ENCODE measurements at places on chromosomes 13 and 19. TPM values are rescaled to one million over a fixed set of nuclear protein-coding genes. Genes with fewer than 3 reads are reported as not detected.

- no peak for DNase-seq
These were observed 13.5 kb upstream of the TLE5 start for GRCh38 chr19:3075605-3076431.

DNA sequence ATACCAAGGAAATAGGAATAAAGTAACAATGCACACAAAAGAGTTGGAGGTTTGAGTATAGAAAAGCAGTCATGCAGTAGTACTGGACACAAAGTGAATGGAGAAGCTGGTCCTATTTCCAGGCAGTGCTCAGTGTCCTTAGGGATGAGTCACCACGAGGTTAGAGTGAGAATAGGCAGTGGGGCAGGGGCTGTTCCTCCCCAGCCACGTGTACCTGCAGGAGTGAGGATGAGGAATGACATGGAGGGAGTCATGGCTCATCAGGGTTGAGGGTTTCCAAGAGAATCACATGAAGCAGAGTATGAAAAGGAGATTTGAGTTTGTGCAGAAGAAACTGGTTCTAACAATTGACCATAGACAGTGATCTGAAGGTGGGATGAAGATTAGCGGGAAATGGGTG lies 74.8 kb upstream of the ZNF835 start:
- no peak for DNase-seq

DNA sequence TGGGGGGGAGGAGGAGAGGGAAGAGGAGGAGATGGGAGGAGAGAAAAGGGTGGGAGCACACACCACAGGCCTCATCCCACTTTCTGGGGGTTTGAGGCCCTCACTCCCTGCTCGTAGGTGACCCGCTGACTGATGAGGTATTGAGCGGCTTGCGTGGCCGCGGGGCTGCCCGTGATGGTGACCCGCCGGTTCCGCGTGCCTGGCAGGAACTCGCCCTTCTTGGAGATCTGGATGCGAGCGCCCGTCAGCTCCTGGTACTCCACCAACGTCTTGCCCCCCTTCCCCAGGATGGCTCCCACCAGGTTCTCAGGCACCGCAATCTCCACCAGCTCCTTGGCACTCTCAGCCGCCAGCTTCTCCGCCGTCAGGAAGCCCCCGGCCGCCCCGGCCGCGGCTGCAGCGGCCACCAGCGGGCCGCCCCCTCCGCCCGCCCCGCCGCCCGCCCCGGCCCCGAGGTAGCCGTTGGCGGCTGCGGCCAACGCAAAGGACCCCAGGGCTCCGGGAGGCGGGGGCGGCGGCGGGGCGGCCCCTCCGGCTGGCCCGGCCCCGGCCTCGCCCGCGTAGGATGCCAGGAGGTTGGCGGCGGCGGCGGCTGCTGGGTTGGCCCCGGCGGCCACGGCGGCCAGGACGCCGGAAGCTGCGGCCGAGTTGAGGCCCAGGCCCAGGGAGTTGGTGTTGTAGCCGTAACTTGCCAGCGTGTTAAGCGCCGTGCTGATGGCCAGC lies 25.4 kb upstream of the NANOS2 start:
- DNase-seq: peak; percentile 80

DNA sequence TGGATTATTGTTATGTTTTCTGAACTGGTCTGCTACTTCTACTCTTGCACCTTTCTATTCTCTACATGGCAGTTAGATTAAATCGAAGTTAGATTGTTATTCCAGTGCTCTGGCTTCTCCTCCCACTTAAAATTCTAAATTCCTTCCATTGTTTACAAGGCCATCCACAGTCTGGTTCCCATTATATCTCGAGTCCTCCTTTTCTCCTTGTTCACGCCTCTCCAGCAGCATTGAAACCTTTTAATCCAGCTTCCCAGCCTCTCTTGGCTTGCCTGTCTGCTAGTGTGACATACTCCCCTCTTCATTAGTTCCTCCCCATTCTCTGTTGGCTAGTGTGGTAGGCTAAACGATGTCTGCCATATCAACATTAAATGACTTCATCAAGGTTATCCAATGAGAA lies 54.5 kb downstream of the DNAJC15 start:
- no peak for DNase-seq

DNA sequence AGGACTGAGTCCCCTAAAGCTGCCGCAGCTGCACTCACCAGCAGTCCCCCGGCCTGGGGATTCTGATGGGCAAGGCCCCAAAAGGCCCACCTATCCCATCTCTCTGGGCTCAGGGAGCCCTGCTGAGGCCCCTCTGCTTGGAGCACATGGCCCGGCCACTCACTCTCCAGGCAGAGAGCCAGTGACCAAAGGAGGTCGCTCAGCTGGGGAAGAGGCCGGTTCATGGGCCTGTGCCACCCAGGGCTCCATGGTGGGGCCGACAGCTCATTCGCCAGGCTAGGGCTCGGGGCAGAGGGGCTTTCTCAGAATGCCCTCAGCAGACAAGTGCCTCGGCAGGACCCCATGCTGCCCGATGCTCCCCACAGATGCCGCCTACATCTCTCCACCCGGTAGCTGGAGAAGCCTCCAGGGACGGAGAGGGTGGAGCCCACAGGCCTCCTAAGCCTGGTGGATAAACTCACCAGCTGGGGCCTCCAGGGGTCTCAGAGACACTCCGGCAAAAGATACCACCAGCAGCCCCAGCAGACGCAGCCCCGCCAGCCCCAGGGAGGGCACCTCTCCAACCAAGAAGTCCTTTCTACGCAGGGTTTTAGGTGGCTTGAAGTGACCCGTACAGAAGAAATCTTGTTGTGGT lies 54.4 kb downstream of the MLLT1 start:
- peak; percentile 76 for DNase-seq

- no peak for DNase-seq
These were observed 6.5 kb downstream of the ZNF426 start for GRCh38 chr19:9531933-9532332.

GRCh38 chr19:8261347-8261746 lies 46.8 kb downstream of the CD320 start:
- peak; percentile 49 for DNase-seq

- DNase-seq: no peak
These were observed 3.5 kb upstream of the ZFP82 start for GRCh38 chr19:36421749-36422481.

Gene PGLYRP2
- not detected for total RNA-seq

DNA sequence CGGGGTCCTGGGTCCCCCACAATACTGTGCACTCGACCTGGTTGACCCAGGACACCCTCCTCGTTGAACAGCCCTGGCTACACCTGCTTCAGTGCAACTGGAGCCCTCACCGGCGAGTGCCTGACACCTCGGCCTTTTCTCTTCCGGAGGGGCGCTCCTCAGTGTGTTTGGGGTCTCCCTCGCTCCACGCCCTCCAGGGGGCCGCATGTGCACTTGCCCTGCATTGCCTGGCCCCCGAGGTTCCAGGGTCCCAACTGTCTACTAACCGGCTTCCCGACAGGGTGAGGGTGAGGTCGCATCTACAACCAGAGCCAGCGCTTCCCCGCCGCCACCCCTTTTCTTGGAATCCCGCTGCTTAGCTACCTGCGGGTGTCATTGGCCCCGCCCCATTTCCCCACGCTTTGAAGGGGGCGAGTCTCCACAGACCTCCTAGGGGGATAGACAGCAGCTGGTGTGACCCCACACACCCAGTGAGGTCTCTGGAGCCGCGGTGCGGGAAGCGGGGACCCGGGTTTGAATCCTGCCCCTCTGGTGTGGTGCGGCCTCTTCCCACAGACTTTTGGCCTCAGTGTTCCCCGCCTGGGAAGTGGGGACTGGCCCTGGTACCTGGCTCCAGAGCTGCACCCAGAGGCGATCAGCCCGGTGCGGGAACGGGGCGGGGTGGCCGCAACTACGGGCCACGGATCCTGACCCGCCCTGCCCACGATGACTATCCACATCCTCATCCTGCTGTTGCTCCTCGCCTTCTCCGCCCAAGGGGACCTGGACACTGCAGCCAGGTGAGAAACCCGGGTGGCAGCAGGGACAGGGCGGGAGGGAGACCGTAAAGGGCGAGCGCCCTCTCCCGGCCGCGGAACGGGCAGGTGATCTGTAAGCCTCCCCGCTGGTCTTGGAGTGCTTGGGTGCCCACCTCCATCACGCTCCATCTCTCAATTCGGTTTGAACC lies at the start of gene ADM5:
ADM5 (plus strand) TSS at position 462 of the 946 bp plus-strand sequence; CDS start at position 706, 244 bp downstream.
- DNase-seq: no peak

DNA sequence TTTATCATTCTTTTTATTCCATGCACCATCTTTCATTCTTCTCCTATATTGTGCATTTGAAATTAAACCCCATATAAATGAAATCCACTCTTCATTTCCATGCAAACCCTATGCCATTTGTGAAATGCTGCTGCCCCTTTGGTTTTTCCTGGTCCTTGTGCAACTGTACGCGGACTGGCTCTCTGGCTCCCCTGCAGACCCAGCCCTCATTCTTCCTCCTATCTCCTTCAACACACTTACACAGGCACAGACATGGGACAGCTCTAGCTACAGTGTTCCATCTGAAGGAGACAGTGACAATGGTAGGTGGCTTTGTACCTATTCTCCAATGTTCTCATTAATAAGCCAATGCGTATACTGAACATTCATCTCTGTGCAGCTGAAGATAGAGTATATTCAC lies 81.6 kb downstream of the ESD start:
- DNase-seq: no peak

- no peak for DNase-seq
These were observed 5.4 kb downstream of the CEACAM3 start for GRCh38 chr19:41801792-41802211.

DNA sequence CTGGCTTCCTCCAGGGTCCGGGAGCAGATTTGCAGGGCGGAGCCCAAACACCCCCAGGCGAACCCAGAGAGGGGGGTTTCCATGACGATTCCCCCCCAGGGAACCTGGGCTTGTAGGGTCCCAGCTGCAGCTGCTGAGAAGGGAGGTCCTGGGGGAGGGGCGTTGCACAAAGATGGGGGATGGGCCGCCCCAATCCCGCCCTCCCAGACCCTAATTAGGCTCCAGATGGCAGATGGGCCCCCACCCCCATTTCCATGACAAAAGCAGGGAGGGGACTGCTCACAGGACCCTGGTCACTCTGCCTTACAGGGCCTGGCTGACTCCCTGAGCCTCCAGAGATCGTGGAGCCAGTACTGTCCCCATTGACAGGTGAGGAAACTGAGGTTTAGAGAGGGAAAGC lies 15.2 kb downstream of the ELAVL3 start:
- DNase-seq: no peak

Gene ZNF230
- 3.9 TPM for total RNA-seq

GRCh38 chr13:80740071-80740470 lies 399.1 kb upstream of the SPRY2 start:
- DNase-seq: no peak

Gene ATP4A
- total RNA-seq: not detected

DNA sequence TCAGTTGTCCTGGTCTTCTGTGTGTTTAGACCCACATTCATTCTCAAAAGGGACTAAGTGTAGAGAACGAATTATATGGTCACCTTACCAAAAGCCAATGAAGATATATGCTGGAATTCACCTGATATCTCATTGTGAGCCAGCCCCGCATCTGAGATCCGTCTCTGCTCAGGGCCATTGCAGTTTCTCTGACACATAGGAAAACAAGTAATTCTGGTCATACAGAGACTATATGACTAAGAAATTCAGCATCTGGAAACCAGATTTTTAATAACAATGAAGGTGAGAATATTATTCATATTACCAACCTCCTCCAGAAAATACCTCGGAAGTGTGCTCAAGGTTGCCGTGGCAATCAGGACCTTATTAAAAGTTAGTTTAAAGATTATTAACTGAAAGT lies 278.6 kb upstream of the EDNRB start:
- no peak for DNase-seq

GRCh38 chr19:50969413-50969760 lies at the start of gene KLK6:
Gene KLK6, minus strand, starts transcription at chr19:50969591. Its CDS starts 1,487 bp downstream, at chr19:50968104.
- DNase-seq: no peak

Gene AZU1
- 0.51 TPM for total RNA-seq

DNA sequence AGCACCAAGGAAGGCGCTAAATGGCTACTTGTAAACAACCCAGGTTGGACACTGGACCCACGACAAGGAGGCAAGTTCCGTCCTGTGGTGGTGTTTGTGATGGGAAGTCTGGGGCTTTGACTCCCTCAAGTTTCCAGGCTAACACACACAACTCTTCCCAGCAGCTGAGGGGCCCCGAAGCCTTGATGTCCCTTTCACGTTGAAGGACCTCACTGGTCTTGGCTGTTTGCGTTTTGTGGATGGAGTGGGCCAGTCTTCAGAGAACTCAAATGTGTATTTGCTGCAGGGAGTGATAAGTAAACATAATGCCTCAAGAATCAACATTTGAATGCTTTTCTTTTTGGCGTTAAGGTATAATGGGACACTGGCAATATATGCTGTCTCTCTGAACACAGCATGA lies 199.2 kb downstream of the TM9SF2 start:
- DNase-seq: no peak

- DNase-seq: peak; percentile 58
These were observed 23.7 kb upstream of the TNFSF14 start for GRCh38 chr19:6693681-6694080.

DNA sequence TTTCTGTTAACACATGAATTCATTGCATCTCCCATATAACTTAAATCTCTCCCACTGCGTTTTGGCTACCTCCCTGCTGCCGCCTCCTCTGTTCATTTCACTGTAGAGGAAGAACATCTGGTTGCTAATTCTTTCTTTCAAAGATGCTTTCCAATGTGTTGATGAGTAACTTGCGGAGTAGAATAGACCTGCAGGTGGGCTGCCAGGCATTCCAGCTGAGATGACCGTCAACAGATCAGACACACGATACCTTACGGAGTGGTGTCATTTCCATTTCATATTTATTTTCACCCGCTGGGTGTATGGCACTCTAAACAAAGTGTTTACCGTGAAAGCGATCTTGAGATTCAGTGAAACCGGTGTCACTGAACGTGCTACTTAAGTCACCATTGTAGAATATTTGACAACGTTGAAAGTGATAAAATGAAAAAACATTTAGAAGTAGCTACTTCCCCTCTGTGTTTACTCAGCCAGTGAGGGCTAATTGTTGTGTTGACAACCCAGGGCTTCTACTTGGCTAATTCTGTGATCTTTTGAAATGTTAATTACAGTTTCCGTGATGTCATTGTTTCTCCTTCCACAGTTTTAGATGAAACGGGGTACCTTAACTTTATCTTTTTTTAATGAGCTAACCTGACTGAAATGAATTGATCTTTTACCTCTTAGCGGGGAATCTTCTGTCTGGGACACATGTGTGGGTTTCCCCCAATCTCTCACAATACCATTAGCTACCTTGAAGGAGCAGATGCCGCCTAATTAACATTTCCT lies 228.5 kb upstream of the ARGLU1 start:
- no peak for DNase-seq

Gene BICRA
- total RNA-seq: 13.2 TPM

Gene ZNF470
- 4.2 TPM for total RNA-seq

Gene IZUMO2
- total RNA-seq: not detected

GRCh38 chr19:33302974-33303790 lies 848 bp upstream of the CEBPA start:
- DNase-seq: no peak
